Activated T-cell treated with anti-CD3 and anti-CD28 coated beads, Interleukin-2, amount 50 U/mL, for 72 hours (primary cell): ENCODE measurements at places on chromosomes 11 and 22. TPM values are rescaled to one million over a fixed set of nuclear protein-coding genes. Genes with fewer than 3 reads are reported as not detected.

- DNase-seq, result no peak
These were observed 6.8 kb downstream of the NHERF4 start for GRCh38 chr11:119192111-119192510.

The RIC8A gene
- total RNA-seq, result 134 TPM

DNA sequence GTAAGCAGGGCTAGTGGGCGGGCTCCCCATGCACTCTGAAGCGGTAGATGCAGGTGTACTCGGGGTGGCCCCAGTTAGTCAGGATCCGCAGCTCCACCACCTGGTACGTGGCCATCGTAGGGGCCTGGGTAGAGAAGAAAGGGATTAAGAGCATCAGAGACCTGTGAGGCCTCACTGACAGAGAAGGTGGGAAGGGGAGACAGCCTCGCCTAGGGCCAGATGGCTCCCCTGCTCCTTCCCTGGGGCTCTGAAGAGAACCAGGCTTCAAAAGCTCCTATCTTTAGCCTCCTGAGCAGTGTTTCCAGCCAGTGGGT, 19.6 kb downstream of the SUN2 start:
- no peak for DNase-seq

- DNase-seq, result no peak
These were observed 69.4 kb upstream of the CLMP start for GRCh38 chr11:123264431-123264780.

DNA sequence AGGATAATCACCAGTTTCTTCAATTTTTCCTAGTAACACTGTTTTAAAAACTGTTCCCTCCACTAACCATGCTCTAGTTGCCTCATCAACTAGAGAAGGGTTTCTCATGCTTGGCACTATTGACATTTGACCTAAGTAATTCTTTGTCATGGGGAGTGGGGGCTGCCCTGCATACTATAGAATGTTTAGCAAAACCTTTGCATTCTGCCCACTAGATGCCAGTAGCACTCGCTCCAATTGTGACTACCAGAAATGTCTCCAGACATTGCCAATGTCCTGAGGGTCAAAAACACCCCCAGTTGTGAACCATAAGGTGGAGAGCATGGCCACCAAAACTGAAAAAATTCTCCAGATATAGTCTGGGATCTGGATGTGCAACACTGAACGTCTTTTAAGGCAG, 27.6 kb upstream of the BMAL1 start:
- peak; percentile 4 for DNase-seq

DNA sequence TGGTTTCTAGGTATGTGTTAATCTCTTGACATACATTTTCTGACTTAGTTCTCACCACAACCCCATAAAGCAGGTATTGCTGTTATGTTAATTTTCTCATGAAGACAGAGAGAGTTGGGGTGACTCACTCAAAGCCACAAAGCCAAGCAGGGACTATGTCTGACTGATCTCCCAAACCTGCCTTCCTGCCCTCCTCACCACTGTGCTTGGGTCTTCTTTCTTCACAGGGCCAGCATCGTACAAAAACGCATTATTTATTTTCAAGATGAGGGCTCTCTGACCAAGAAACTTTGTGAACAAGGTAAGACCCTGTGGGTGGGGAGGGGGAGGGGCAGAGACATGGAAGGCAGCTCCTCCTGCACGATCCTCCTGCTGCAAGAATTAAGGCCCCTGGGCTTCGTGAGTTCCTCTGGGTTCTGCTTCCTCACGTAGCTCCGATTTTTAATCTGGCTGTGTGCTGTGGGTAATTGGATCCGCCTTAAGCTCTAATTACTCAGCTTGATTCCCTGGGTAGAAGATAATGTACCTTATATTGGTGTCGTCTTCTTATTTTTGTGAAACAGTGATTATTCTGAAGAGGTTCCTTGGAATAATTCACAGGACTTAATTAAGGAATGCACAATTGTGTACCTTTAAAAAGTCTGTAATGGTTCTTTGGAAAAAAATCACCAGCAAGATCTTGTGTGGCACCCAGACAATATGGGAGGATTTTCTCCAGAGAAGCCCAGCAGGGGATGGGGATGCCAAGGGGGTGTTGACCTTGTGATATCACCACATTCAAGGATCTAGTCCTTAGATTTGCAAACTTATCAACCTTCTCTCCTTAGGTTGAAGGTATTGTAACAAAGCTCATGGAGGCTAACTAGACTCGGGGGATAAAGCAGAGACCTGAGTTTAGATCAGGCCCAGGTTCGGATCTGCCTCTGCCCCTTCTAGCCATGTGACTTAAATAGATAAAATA, 112.9 kb downstream of the SPON1 start:
- DNase-seq, result peak; percentile 71

DNA sequence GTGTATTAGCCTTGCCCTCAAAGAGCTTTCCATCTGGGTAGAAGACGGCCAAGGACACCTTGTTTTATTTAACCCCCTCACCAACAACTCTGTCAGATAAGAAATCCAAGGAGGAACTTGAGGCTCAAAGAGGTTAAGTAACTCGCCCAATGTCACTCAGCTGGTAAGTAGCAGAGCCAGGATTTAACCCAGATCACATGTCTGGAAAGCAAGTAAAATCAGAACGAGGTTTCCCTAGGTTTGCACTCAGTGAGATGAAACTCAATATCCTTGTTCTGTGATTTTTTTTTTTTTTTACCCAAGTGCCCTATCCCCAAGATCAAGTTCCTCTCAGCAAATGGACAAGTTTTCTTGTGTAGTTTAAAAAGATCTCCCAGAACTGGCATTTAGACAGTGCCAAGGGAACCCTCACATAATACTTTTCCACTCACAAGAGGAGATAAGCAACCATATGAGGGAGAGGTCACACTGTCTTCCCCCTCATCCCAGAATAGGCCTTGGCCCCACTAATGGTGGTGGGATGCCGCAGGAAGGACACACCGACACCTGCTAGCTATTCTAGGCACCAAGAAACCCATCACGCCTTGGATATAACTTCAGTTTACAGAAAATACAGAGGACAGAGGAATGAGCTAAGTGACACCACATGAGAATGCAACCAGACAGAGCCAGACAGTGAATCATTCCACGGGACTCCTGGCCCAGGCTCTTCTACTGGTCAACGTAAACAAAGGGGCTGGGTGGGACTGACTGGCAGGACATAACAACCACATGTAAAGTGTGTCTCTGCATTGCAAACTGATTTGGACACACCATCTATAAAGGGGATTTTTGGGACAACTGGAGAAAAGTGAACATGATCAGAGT, 8.6 kb upstream of the ARAP1 start:
- DNase-seq, result no peak

The PATE4 gene
- not detected for total RNA-seq

The FXYD6 gene
- total RNA-seq, result 0.25 TPM

- no peak for DNase-seq
These were observed 29.0 kb downstream of the SGSM1 start for GRCh38 chr22:24834845-24835570.

DNA sequence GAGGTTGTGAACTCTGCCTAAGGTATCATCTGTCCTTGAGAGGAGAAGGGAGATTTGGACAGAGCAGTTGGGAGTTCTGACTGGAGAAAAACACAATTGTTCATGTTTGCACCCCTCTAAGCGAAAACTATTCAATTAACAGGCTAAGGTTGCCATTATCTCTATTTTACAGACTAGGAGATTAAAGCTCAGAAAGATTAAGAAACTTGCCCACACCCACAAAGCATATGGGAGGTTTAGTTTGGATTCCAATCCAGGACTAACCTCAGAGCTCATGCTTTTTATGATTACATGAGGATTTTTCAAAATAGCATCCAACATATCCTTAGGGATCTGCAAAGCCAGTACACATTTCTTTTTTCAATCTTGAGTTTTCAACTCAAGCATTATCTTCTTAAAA, 22.0 kb downstream of the GAB2 start:
- no peak for DNase-seq

DNA sequence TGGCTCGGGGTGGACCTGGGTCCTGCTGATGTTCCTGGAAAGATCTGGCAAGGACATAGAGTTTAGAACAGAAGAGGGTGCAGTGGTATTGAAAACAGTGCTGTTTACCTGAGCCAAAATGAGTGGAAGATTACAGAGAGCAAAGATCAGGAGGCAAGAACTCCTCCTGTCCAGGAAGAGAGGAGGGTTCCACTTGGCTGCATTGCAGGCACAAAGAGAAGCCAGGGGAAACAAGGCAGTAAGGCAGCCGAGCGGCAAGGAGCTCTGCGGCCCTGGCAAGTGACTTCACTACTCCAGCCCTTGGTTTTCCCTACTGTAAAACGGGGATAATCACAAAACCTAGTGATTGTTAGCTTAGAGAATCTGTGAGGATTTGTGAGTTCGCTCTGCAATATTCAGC, 3.7 kb upstream of the PACSIN2 start:
- DNase-seq, result no peak

The SLC37A2 gene
- total RNA-seq, result 1.5 TPM

GRCh38 chr11:86699040-86699791, 26.8 kb upstream of the ME3 start:
- DNase-seq, result no peak

The GPHA2 gene
- total RNA-seq, result 0.58 TPM

The P4HA3 gene
- not detected for total RNA-seq

The LDHAL6A gene
- total RNA-seq, result not detected
